Fibroblast of lung (primary cell): ENCODE measurements at places on chromosomes 5 and 9. TPM values are rescaled to one million over a fixed set of nuclear protein-coding genes. Genes with fewer than 3 reads are reported as not detected.

GRCh38 chr5:148623741-148624140 lies 30.6 kb downstream of the HTR4 start:
- DNase-seq = no peak

GRCh38 chr5:178439493-178440180 lies 150.6 kb downstream of the COL23A1 start:
- no peak for DNase-seq

DNA sequence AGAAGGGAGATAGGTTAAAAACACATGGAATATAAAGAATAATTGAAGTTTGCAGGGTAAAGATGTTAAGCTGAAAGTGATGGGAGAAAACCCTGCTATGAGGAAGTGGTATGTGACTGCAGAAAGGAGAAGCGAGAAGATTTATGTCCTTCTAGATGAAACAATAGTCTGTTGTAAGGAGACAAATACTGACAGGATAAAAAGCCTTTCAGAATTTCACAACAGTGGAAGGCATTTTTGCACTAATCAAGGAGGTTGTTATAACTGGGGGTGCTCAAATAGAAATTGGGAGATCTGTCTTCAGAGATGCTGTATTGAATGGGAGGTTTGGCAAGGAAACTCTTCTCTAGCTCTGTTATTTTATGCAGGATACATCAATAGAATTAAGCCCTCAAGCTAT lies 69.6 kb downstream of the NMUR2 start:
- no peak for DNase-seq

DNA sequence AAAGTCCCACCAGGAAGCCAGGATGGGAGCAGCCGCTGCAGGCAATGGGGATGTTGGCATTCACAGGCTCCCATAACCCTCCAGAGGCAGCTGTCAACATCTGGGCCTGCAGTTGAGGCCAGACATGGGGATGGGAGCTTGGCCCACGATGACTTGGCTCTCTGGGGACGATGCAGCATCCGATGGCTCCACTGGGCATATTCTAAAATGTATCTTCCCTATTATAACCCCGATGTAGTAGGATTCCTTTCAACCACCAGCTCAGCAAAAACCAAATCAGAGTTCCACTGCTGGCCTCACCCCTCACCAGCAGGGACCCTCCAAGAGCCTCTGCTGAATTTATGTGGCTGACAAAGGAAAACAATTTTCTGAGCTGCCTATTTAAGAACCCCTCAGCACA lies 7.1 kb downstream of the SPRY4 start:
- DNase-seq = no peak

- DNase-seq = peak; percentile 40
These were observed 512 bp downstream of the PLK2 start for GRCh38 chr5:58459146-58460001.

Gene SARDH
- 4.8 and 9.0 TPM in 2 replicates for total RNA-seq

Gene PIP5K1B
- total RNA-seq = under 0.01 TPM in 2 replicates

- no peak for DNase-seq
These were observed 26.3 kb upstream of the FBP1 start for GRCh38 chr9:94665613-94666012.

Gene BTNL8
- total RNA-seq = not detected in 2 replicates

Gene AK3
- 53.9 and 90.3 TPM in 2 replicates for total RNA-seq

DNA sequence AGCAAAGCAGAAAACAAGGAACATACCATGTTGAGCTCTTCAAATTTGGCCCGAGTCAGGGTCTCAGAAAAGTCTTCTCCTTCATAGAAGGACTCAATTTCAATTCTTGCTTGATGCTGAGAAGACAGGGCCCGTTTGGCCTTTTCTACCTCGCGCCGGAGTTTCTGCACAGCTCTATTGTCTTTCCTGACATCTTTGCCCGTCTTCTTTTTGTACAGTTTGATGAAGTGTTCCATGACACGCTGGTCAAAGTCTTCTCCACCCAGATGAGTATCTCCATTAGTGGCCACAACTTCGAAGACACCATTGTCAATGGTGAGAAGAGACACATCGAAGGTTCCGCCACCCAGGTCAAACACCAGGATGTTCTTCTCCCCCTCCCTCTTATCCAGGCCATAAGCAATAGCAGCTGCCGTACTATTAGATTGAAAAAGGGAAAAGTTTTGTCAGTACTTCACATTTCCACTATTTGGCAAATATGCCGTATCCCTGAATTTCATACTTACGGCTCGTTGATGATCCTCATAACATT lies 2.2 kb downstream of the HSPA5 start:
- no peak for DNase-seq

DNA sequence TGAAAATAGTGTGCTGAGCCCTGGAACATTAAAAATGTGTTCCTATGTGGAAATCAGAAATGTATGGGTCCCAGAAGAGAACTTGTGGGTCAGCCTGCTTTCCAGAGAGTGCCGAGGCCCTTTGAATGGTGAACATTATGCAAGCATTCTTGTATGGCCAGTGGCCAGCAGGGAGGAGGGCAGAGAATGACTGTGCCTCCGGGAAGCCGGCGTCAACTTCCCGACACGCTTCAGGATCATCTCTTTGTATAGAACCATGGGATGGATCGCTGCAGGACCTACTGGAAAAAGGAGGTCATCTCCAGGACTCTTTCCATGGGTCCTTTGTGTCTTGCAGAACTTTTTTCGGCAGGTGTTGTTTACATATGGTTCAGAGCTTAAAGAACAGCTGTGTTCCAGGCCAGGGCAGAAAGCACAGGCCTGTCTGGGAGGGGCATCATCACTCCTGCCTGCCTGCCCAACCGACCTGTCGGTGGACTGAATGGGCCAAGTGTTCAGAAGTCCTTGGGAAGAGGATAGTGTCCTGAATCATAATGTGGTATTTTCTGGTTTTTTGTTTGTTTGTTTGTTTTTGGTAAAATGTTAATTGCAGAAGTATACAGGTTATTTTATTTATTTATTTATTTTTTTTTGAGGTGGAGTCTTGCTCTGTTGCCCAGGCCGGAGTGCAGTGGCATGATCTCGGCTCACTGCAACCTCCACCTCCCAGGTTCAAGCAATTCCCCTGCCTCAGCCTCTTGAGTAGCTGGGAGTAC lies 9.0 kb downstream of the PRRC2B start:
- DNase-seq = peak; percentile 91

Gene CAMK4
- 0.77 and 0.83 TPM in 2 replicates for total RNA-seq

DNA sequence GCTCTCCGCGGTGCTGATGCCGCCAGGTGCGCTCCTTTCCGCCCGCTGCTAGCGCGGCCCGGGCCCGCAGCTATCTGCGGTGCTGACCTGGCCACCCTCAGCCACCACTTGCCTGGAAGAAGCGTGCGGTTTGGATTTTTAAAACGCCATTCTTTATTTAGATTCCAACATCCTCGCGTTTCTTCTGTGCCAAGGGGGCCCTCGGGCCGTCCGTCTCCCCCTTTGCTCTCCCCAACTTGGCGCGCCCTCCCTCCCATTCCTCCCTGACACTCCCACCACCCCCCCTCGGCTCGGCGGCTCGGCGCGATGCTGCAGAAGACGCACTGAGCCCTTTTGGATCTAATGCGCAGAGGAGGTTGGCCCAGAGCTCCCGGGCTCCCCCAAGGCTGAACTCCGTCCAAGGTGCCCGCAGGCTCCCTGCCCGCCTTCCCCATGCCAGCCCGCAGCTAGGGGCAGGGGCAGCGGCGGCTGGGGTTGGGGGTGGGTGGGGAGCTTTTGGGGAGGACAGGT lies at the start of gene BARHL1:
BARHL1 (plus strand) TSS at position 331 of the 510 bp plus-strand sequence. CDS start 192 bp downstream, outside the sequence.
- no peak for DNase-seq

- DNase-seq = no peak
These were observed 176.2 kb upstream of the DMRT1 start for GRCh38 chr9:665296-665695.

DNA sequence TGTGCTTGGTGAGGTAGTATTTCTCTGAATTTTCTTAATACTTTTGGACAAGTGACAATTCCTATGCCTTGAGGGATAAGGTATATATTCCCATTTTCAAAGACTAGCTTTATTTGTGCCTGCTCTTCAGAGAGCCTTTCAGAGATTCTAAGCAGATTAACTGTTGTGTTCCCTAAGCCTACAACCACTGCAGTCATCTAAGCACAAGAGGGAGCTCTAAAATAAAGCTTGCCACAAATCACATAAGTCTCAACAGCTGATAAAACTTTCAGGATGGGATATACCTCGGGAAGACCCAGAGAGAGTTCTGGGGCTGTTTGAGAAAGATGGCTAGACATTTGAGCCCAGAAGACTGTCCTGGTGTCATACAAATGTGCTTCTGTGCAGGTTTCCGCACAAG lies 157.3 kb downstream of the CYLC2 start:
- no peak for DNase-seq

Gene DAB2
- 161 and 217 TPM in 2 replicates for total RNA-seq

GRCh38 chr9:100217536-100217935 lies 118.5 kb downstream of the INVS start:
- no peak for DNase-seq

- peak; percentile 97 for DNase-seq
These were observed 115.7 kb downstream of the UGCG start for GRCh38 chr9:112012026-112012902.

DNA sequence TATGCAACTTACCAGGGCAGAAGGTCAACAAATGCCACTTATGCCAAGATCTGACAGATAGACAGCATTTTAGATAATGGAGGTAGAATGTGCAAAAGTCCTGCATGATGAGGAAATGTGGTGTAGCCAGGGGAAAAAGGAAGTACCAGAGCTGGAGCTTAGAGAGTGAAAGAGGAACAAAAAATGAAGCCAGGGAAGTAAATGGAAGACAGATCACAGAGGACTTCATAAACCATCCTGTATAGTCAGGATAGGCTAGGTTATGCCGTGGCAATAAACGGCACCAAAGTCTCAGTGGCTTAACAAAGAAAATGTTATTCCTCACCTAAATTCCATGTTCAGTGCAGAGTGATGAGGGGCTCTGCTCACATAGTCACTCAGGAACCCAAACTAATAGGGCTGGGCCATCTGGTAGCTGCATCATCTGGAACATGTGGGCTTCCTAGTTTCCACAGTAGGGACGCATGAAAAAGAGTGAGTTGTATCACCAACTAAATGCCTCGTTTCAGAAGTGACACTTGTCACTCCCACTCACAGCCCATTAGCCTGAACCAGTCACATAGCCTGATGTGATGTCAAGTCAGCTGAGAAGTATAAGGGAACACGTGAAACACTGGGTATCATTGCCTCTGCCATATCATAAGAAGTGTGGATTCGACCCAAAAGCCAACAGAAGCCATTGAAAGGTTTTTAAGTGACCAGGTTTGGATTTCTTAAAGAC lies 70.3 kb downstream of the SH3RF2 start:
- DNase-seq = no peak

Gene C7
- total RNA-seq = under 0.01 and 11.6 TPM in 2 replicates

Gene FAM78A
- total RNA-seq = 0.33 and 0.51 TPM in 2 replicates

Gene ACSL6
- total RNA-seq = 0.26 and 0.33 TPM in 2 replicates

DNA sequence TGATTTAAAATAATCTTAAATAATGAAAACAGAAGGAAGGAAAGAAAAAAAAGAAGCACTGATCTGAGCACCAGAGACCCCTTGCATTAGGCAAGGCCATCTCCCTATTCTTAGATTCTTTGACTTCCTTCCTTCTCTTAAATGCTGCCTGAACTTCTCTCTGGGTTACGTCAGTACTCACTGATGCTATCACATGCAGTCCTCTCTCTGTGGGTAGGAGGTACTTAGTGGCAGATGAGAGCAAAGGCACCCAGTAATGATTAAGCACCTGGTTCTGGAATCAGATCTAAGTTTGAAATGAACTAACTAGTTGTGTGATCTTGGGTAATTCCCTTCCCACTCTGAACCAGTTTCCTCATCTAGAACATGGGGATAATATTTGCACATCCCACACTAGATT lies 110.3 kb upstream of the TBC1D2 start:
- DNase-seq = no peak

Gene ADAMTSL1
- total RNA-seq = 11.6 and 27.9 TPM in 2 replicates

GRCh38 chr5:119943148-119943547 lies 313.8 kb downstream of the FAM170A start:
- DNase-seq = peak; percentile 63

Gene SLIT3
- total RNA-seq = 4.6 and 8.0 TPM in 2 replicates

DNA sequence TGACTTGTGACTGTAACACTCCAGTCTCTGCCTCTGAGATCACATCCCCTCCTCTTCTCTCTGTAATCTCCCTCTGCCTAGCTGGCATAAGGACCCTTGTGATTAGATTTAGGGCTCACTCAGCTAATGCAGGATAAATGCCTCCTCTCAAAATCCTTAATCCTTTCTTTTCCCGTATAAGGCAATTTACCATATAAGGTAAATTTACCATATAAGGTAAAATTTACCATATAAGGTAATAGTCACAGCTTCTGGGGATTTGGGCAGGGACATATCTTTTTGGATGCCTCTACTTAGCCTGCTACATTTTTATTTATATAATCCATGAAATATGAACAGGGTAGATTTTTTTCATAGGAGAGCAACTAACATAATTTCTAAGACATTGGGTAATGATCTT lies 318.0 kb upstream of the PUM3 start:
- DNase-seq = no peak

DNA sequence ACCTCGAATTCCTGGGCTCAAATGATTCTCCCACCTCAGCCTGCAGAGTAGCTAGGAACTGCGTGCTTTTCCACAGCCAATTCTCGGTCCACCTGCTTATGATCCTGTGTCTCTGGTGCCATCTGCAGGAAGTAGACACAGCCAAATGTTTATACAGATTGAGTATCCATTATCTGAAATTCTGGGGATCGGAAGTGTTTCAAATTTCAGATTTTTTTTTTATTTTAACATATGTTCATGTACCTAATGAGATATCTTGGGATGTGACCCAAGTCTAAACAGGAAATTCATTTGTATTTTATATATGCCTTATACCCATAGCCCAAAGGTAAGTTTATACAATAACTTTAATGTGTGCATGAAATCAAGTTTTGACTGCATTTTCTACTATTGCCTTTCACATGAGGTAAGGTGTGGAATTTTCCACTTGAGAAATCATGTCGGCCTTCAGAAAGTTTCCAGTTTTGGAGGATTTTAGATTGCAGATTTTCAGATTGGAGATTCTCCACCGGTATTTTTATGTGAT lies 89.5 kb downstream of the ESM1 start:
- peak; percentile 65 for DNase-seq

GRCh38 chr9:79395755-79396154 lies 176.0 kb upstream of the TLE4 start:
- DNase-seq = peak; percentile 11

DNA sequence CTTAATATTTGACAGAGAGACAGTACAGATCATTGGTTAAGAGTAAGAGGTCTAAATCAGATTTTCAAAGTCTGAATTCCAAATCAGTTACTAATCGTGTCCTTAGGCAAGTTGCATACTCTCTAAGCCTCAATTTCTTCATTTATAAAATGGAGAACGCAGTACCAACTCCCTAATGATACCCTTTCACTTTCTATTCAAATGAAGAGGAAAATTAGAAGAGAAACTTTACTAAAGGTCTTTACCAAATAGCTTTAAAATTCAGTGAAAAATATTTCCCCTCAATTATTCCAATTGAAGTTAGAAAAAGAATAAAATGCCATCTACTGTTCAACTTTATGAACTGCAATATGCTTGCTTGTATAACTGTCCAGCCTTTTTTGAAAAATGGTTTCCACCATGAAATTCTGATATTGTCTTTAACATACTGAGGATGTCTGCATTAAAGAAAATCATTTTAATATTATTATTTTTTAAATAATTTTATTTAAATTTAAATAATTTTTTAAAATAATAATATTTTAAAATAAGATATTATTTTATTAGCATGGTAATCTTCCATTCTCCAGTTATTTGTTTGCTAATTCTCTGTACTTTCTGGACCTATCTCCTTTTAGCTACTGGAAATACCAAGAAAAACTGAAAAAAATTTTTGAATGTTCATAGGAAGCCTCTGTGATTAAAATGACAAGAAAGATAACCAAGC lies 36.0 kb downstream of the POC5 start:
- DNase-seq = peak; percentile 43

Gene CDH6
- total RNA-seq = 9.8 and 10.4 TPM in 2 replicates
